Stimulated activated CD8-positive, alpha-beta memory T cell treated with anti-CD3 and anti-CD28 coated beads, Interleukin-4, amount 100 ng/mL, for 24 hours (primary cell): ENCODE measurements at places on chromosomes 4 and X.

DNA sequence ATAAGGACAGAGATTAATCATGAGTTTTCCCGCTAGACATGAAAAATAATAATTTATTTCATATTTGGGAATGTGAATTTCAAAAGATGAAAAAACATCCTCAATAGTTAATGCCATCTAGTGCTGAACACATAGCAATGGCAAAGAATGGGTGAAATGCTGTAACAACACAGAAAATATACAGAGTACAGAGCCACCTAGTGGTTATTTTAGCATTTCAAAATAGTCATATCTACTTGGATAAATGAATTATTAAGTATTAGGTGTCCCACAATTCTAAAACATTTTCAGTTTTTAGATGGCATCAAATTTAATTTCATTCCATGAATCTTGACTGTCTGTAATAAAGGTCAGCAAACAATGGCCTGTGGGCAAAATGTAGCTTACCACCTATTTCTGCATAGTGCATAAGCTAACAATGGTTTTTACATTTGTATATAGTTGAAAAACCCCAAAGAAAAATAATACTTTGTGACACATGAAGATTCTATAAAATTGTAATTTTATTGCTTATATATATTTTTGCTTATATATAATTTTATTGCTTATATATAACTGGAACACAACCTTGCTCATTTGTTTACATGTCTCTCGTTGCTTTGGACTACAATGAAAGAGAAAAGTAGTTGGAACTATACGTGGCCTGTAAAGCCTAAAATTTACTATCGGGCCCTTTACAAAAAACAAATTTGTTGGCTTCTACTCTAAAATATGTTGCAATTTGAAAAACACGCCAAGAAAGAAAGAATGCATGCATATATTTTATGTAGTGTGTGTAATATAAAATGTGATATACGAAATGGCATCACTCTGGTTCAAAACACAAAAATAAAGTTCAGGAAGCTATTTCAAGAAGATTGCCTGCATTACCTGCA, 99.1 kb upstream of the FAM47C start:
- no peak for DNase-seq

DNA sequence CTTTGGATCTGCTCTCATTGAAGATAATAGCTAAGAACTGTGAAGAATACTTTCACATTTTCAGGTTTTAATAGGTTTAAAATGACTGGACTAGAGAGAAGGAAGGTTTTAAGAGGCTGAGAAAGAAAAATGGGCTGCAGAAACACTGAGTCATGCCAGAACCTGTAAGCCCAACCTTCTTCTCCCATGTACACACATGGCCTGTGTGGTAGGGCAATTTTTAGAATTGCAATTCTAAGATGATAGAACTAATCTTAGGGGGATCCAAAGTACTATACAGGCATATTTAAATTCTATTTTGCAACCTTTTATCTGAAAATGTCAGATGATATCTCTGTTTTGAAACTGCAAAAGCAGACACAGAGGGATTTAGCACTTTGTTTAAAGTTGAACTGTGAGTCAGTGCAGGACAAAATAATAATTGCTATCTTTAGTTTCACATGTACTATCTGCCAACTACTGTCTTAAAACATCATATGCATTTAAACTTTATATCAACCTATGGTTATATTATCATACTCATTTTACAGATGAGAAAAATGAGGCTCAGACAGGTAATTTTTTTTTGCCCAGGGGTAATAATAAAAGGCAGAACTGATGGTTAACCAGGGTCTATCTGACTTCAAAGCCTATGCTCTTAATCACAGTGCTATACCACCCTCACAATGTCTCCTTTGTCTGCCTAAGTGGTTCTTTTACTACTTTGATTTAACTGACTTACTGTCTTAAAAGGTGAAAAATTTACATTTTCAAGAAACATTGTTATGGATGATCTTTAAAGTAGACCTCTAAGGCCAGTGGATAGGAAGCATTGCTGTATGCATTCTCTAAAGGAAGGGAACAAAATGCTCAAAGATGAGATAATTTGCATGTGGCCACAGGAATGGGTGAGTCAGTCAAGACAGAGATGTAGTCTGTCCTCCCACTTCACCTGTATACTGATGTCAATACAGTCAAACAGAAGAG, 4.3 kb downstream of the TMPRSS11E start:
- no peak for DNase-seq

- no peak for DNase-seq
Measured at GRCh38 chr4:13611283-13611842, 16.2 kb downstream of the BOD1L1 start.

GRCh38 chr4:41718907-41719306, 29.6 kb downstream of the PHOX2B start:
- no peak for DNase-seq

GRCh38 chrX:64230123-64230970, at the start of gene ASB12:
Gene ASB12 (minus strand): TSS chrX:64230607. CDS start chrX:64225650, 4,957 bp downstream.
- DNase-seq, result no peak

DNA sequence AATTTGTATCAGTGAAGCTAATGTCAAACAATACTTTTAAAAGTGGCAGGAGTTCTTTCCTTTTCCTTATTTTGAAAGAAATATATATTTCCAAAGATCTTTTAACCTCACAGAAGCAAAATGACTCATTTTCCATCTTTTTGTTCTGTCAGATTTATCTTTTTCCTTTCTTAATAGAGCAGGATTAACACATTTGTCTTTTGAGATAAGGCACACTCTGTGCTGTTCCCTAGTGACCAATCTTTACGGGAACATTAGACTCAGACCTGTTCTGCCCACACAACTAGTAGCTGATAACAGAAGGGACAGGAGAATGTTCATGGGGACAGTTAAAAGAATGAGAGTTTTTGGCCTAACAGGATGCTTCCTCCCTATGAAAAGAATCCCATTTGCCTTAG, 381.2 kb downstream of the STPG2 start:
- DNase-seq, result no peak
